M059J (cell line): ENCODE measurements at places on chromosomes 6 and 20. TPM values are rescaled to one million over a fixed set of nuclear protein-coding genes. Genes with fewer than 3 reads are reported as not detected.

Gene TP53TG5
- not detected in 2 replicates for total RNA-seq

Gene EPPIN
- not detected in 2 replicates for total RNA-seq

Gene SAMD3
- total RNA-seq, result 2.8 and 4.2 TPM in 2 replicates

Gene TCP11
- total RNA-seq, result not detected in 2 replicates

Gene KCNQ5
- total RNA-seq, result 3.2 and 4.8 TPM in 2 replicates

Gene THBS2
- total RNA-seq, result 109 and 164 TPM in 2 replicates

Gene REM1
- total RNA-seq, result not detected in 2 replicates

GRCh38 chr6:44462797-44463727 lies 75.6 kb downstream of the CDC5L start:
- DNase-seq, result peak; percentile 30

DNA sequence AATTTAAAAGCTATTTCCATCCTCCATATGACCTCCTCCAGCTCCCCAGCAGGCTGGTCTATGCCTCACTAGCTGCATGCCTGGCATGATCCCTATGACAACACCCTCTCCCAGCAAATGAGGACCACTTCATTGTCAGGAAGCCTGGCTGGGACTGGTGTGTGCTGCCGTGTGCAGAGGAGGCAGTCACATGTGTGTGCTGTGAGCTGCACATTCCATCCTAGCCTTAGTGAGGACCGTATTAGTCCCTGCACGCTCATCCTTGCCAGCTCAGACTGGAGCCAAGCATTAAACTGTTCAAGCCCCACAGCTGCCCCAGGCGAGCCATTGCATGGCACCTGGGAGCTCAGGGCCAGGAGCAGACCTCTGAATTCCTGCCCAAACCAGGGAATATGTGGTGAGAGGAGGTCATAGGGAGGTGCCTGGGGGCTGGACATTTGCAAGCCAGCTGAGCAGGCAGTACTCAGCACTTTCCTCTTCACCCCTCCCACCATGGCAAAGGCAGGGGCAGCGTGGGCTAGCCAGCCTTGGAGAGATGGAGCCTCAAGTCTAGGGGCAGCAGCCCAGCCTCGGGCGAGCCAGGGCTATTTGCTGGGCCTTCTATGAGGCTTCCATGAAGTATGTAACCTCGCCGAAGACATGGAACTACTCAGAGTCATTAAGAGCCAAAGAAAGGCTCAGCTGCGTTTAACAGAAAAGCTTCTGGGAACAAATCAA lies 8.7 kb upstream of the CCN5 start:
- DNase-seq, result peak; percentile 61

DNA sequence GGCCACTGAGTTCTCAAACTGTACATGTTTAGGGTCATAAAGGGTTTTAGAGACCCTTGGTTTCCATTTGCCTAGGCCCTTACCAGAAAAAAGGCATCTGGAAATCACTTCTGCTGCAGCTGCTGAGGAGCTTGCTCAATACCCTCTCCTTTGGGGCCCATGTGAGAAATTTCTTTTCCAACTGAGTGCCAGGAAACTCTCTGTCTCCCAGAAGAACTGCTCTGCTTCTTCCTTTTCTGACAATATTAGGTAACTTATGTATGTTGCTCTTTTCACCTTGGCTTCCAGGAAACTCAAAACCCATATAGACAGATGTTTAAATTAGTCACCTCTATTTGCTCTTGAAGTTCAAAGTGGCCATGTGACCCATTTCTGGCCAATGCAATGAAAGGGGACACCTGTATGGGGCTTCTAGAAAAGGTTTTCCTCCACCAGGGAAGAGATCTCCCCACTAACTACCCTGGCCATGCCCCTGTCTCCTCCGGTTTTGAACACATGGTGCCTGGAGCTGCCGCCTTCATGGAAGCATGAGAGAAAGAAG lies 121.6 kb downstream of the PREX1 start:
- DNase-seq, result no peak

DNA sequence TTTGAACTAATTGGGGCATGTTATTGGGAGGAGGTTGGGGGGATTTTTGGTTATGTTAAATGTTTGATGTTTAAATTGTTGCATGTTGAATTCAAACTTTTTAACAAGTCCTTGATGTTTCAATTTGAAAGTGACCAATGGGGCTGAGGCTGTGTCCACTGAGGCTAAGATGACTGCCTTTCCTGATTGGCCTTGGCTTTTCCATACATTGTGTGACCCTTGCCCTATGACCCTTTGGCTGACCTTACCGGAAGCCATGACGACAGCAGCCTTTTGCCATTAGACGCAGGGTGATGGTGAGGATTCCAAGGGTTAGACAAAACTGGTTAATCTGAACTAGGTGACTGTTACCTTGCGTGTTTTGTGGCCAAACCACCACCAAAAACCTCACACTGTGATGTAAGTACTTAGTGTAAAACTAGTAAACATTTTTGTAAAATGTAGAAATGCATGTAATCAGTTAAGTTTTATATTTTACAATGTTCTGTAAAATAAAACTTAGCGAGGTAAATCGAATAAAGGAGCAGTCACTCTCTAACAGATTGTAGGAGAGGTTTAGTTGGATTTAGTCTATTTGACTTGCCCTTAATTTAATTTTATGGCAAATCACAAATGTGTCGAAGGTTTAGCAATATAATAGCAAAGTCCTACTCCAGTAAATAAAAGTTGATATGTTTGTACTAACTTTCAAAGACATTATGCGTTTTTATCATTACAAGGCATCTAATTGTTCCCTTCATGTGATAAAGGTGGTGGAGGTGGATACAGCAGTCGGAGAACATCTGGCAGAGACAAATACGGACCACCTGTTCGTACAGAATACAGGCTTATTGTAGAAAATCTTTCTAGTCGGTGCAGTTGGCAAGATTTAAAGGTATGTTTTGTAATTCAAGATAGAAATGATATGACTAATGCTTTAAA lies 1.6 kb downstream of the SRSF6 start:
- DNase-seq, result no peak

DNA sequence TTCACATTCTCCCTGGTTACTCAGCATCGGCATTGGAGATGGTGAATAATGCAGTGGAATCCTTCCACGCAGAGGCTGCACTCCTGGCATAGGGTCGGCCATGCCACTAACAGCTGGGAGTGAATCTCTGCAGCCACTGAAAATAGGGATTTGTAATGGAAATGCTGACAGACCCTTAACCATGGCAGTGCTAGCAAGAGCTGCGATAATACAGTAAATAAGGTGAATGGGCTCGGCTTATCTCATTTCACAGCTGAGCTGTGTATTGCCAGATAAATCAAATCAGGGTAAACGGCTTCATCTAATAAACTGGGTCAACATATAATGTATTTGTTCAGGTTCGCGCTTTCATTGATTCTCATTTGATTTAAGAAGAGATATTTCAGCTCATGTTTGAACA lies 156.8 kb downstream of the SLC35B3 start:
- no peak for DNase-seq

DNA sequence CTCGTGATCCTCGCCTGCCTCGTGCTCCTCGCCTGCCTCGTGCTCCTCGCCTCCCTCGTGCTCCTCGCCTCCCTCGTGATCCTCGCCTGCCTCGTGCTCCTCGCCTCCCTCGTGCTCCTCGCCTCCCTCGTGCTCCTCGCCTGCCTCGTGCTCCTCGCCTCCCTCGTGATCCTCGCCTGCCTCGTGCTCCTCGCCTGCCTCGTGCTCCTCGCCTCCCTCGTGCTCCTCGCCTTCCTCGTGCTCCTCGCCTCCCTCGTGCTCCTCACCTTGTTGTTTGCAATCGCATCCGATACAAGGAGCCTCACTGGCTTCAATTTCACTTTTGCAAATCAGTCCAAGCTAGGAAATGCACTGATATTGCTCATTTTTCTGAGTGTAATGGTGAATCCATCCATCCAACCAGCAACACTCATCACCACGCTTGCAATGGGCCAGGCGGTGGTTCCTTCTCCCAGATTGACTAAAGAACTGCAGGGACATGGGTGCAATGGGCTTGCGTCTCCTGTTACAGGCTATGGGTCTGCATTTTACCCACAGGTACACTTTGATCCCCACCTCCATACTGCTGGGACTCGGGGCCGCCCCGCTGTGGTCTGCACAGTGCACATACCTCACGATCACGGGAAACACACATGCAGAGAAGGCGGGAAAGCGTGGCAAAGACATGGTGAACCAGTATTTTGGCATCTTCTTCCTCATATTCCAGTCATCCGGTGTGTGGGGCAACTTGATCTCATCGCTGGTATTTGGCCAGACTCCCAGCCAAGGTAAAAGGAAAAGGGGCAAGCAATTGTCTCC lies 4.6 kb downstream of the UNC93A start:
- no peak for DNase-seq

- peak; percentile 100 for DNase-seq
These were observed 59.9 kb upstream of the MAP7 start for GRCh38 chr6:136609873-136610706.

DNA sequence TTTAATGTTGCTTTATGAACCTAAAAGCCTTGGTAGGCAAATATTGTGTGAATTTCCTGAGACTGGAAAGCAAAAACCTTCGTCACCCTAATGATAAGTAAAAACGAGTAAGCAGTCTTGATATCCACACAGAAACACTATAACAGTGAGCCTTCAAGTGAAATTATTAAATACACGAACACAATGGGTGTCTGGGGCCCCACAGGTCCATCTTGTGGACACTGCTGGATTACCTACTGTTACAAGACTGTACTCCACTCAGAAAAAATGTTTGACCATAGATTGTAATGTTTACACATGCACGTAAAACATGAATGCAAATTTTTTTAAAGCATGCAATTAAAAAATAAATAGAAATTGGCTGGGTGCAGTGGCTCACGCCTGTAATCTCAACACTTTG lies 466.9 kb downstream of the CD83 start:
- DNase-seq, result peak; percentile 23

DNA sequence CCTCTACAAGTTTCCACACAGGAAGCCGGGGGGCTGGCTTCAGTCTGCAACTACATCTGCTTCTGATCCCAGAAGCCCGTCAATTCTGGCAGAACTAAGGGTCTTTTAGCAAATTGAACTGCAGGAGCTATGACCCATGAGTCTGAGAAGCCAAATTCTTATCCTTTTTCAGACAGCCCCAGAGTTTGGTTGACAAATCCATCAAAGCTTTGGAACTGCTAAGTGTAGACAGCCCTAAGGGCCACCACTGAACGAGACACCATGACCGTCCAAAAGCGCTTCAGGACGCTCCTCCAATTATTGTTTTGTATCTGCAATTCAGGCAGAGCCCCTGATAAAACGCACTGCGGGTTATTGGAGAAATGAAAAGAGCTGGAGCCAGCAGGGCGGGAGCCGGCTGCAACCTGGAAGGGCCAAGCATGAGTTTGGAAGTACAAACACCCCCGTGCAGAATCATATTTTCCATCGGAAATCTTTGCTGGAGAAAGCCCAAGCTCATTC lies 67.1 kb downstream of the GNAS-AS1 start:
- no peak for DNase-seq

- DNase-seq, result peak; percentile 15
These were observed 60.8 kb downstream of the CD24 start for GRCh38 chr6:106913676-106914280.

DNA sequence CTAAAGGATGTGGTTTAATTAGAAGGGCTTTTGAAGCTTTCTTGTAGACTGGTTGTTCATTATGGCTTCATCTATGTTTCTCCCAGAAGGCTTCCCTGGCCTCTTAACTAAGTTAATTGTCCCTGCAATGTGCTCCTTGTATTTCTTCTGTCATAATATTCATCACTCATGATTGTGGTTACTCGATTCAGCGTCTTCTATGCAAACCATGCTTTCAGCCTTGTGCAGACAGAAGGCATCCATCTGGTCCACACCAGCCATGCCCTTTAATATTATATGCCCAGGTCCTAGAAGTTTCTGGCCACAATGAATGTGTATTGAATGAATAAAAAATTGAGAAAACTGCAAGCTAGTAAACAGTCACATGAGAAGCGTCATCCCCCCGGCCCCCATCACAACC lies 163.2 kb downstream of the KHDC1L start:
- peak; percentile 54 for DNase-seq

GRCh38 chr20:4289875-4290274 lies 274.5 kb upstream of the RNF24 start:
- no peak for DNase-seq

GRCh38 chr20:61833807-61834610 lies 231.7 kb downstream of the TAF4 start:
- no peak for DNase-seq

DNA sequence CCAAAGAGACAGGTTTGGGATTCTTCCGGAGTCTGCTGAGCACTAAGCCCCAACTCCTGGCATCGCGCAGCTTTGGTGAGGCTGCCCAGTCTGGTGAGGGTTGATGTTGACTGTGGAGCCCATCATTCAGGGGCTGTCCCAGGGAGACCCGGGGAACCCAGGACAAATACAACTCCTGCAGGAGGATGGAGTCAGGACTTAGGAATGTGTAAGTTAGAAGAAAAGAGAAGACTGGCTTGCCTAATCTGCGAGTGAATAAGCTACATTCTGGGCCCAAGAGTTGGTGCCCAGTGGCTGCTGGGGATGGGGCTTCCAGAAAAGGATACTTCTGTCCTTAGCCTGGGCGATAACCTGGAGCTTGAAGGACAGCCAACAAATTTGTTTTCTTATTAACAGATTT lies 47.9 kb downstream of the STK35 start:
- DNase-seq, result peak; percentile 57

GRCh38 chr6:22102671-22103070 lies 194.2 kb downstream of the PRL start:
- DNase-seq, result no peak
